Stimulated activated CD4-positive, alpha-beta T cell treated with anti-CD3 and anti-CD28 coated beads, Interleukin-2, amount 100 ng/mL, for 4 hours (primary cell): ENCODE measurements at places on chromosomes 1 and 21.

DNA sequence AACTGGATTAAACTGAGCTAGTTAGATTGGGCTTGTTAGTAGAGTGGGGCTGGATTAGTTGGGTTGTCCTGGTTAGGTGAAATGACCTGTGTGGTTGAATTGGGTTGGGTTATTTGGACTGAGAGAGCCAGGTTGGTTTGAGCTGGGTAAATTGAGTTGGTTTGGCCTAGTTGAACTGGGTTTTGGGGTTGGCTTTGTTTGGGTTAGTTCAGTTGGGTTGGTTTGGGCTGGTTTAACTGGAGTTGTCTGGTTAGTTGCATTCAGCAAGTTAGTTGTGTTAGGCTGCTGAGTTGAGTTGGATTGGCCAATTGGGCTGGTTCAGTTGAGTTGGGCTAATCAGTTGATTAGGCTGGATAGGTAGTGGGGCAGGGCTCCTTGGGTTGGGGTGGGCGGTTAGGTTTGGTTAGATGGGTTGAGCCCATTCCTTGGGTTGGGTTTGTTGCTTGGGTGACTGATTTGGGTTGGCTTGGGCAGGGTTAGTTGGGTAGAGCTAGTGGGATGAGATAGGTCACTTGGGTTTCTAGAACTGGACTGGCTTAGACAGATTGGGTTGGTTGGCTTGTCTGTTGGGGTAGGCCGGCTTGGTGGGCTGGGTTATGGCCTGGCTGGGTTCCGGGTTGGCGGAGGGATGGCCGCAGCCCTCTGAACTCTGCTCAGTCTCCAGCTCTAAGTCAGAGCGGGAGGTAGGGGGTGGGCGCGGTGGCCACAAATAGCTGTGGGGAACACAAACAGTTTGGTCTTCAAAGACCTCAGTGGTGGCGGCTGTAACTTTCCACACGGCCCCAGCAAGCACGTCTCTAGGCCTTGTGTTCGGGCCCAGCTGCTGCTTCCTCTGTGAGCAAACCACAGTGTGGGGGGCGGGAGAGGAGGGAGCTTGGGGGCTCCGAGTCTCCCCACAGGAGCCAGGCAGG is 67.2 kb upstream of the RUNX3 start:
- DNase-seq: no peak

GRCh38 chr1:37930246-37931101 is 16.4 kb downstream of the INPP5B start:
- DNase-seq: peak; percentile 28

DNA sequence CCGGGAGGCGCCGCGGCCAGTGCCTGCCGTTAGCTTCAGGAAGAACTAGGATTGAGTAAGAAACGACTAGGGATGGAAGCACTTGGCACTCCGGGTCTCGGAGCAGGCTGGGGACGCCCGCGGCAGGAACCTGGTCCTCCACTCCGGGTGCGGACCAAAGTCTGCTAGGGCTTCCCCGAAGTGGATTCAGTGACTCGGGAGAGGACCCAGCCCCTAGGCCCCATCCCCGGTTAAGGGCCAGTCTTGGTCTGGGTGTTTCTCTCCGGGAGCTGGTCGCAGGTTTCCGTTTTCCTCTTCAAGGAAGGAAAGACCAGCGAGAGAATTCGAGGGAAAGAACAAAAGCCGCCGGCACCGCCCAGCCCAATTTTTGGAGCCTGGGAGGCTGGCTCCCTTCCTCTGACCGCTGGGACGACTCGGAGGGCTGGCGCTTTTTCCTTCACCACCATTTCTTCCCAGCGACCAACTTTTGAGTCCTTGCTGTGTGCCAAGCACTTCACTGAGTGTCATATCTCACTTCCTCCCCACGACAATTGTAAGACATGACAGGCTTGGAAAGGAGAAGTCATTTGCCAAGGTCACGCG is 16.8 kb upstream of the STMN1 start:
- no peak for DNase-seq

DNA sequence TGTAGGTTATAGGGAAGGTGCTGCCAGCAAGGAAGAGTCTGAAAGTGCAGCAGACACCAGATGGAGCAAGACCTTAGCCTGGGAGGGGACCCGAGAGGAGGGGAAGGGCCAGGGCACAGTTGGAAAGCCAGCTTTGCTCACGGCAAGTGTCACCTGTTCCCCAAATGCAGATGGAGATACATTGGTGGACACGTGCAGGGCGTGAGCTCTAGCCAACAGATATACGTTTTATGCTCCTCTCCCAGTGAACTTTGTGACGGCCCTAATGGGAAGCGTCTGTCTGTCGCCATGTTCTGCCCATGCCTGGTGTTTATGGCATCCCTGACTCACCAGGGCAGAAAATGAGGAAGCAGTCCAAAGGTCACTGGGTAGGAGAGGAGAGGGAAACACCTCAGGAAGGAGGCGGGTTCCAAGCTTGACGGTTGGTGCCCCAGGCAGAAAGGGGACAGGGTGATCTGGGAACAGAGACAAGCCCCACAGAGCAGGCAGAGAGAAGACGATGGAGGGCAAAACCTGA is 7.6 kb downstream of the GPA33 start:
- no peak for DNase-seq

- no peak for DNase-seq
Observed at GRCh38 chr1:9822490-9822889, 1.3 kb downstream of the CLSTN1 start.

- no peak for DNase-seq
Observed at GRCh38 chr21:46457801-46458314, 833 bp upstream of the DIP2A start.

- no peak for DNase-seq
Observed at GRCh38 chr21:42277593-42277992, 37.6 kb downstream of the TFF3 start.

GRCh38 chr1:78911956-78912880 is 94.3 kb downstream of the ADGRL4 start:
- DNase-seq: no peak

- no peak for DNase-seq
Observed at GRCh38 chr1:179016706-179017382, 8.8 kb upstream of the FAM20B start.

DNA sequence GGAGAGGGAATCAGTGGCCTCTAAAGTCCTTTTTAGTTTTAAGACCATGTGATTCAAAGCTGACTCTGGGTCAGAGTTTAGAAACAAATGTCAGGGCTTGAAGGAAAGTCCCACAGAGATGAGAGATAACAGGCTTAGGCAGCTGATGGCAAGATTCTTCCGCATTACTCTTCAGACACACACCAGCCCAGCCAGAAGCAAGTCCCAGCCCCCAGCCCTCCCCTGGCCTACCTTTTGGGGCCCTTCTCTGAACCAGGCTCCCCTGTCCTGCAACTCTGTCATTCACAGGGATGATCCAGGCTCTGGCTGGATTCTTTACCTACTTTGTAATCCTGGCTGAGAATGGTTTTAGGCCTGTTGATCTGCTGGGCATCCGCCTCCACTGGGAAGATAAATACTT is 13.1 kb upstream of the CASQ1 start:
- DNase-seq: no peak

GRCh38 chr1:188615321-188615720 is 1786.6 kb downstream of the PLA2G4A start:
- DNase-seq: no peak

GRCh38 chr1:48725341-48726046 is 51.2 kb downstream of the BEND5 start:
- DNase-seq: no peak

GRCh38 chr1:179702946-179703539 is 40.0 kb upstream of the FAM163A start:
- DNase-seq: no peak

DNA sequence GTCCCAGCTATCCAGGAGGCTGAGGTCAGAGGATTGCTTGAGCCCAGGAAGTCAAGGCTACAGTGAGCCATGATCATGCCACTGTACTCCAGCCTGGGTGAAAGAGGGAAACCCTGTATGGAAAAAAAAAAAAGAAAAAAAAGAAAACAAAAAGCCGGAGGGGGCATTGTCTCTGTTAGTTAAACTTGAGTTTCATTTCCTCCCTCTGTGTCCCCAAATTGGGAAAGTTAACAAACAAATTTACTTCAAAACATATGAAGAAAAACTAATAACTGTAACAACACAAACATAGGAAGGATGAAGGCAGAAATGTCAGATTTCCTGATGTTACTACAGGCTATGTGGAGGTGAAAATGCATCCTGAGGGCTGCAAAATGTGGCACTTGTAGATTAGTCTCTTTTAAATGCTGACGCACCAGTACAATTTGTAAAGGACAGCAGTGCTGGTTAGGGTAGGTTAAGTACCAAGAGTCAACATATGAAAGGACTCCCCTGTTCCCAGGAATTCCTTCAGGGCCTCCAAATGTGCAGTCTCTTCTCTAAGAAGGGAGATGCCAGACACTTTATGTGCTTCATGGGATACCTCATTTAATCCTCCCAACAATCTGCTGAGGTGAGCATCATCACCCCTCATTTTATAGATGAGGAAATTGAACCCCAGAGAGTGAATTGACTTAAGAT is 52.9 kb downstream of the DEGS1 start:
- DNase-seq: no peak

- DNase-seq: no peak
Observed at GRCh38 chr1:184427722-184428121, 40.9 kb downstream of the C1orf21 start.

GRCh38 chr1:67535474-67535873 is 105.3 kb upstream of the SERBP1 start:
- peak; percentile 9 for DNase-seq

DNA sequence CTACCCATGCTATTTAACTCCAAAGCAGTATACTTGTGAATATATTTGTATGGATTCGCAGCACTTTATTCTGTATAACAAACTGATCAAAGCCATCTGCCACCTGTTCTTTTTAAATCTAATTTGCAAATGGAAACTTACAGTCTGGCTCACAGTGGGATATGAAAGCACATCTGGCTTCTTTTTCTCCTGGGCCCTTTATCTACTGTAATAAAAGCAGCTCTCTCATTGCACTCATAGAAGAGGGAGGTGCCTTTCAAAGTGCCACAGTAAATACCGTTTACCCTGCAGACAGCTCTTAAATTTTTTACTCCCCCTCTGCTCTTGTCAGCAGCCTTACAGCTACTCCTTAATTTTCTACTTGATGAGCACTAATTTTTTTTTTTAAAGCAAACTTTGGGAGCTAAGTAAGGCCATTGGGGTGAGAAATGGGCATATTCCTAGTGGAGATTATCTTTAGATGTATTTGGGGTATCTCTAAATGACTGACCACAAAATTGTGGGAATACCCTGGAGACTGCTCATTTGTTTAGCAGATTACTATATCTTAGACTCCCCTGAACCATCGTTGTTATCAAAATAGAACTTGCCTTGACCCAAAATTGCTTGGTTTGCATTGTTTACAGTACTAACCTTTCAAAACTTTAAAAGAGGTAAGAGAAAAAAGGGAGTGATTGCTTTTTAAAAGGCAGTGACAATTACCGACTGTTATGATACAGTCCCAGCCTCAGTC is 110.1 kb downstream of the VPS13D start:
- no peak for DNase-seq

- DNase-seq: no peak
Observed at GRCh38 chr1:6124341-6124740, 55.8 kb downstream of the CHD5 start.

DNA sequence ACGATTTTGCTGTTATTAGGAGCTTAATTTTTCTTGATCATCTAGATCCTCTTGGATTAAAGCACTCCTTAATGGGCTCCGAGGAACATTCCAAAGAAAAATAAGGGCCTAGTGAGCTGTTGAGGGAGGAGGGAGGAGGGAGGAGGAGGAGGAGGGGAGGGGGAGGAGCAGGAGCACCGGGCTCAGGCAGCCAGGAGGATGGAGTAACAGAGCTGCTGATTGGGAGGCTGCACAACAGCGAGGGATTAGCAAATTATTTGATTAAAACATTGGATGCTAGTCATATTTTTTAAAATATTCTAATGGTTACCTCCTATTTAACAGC is 302.1 kb upstream of the RRP15 start:
- no peak for DNase-seq
